ENCODE measurements at places on chromosomes 2 and 18.
A peak's percentile ranks its signal among the peaks of the same experiment; 100 is the strongest.

GRCh38 chr2:239711911-239712570, 311.2 kb upstream of the HDAC4 start:
- no peak for DNase-seq

GRCh38 chr2:239168575-239168974, 232.2 kb downstream of the HDAC4 start:
- DNase-seq = no peak

GRCh38 chr2:73033766-73034381, 37.6 kb downstream of the SFXN5 start:
- no peak for DNase-seq

GRCh38 chr2:104874230-104874629, 20.3 kb downstream of the POU3F3 start:
- no peak for DNase-seq

- no peak for DNase-seq
Observed at GRCh38 chr2:182664212-182664611, 51.8 kb upstream of the DNAJC10 start.

DNA sequence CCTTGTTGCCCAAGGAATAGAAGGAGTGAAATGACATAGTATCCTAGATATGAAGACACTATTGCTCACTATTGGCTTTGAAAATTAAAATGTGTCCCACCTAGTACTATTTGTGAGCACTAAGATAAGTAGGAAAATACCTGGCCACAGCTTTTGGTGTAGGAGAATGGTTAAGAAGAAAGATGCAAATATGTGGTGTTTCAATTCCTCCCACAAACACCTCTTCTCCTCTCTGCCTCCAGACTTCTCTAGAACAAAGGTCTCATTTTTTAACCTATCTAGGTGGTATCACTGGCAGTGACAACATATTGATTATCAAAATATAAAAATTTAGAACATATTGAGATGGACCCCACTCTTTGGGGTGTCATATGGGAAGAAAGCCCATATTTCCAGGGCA, 929.9 kb upstream of the FANCL start:
- no peak for DNase-seq

DNA sequence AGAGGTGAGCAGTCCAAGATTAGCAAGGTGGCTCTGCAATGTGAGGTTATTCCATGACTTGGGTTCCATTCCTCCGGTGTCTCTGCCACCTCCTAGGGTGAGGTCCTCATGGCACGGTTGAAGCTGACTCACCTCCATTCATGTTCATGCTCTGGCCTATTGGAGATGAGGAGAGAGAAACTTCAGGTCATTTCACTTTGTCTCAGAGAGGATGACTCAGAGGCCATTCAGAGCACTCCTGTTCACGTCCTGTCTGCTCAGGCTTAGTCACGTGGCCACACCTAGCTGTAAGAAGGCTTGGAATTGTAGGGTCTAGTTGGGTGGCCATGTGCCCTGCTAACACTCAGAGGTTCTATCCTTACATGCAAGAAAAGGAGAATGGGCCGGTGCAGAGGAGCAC, 67.5 kb upstream of the MBOAT2 start:
- DNase-seq = no peak

DNA sequence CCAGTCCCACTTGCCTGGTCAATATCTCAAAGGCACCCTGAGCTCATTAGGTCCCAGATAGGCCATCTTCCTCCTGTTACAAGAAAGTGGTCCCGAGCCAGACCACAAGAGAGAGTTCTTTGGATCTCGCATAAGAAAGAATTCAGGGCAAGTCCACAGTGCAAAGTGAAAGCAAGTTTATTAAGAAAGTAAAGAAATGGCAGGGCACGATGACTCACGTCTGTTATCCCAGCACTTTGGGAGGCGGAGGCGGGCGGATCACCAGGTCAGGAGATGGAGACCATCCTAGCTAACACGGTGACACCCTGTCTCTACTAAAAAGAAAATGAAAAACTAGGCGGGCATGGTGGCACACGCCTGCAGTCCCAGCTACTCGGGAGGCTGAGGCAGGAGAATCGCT, 10.8 kb upstream of the SMAD7 start:
- no peak for DNase-seq

- DNase-seq = no peak
Observed at GRCh38 chr2:186503827-186504606, 18.0 kb downstream of the ZC3H15 start.

DNA sequence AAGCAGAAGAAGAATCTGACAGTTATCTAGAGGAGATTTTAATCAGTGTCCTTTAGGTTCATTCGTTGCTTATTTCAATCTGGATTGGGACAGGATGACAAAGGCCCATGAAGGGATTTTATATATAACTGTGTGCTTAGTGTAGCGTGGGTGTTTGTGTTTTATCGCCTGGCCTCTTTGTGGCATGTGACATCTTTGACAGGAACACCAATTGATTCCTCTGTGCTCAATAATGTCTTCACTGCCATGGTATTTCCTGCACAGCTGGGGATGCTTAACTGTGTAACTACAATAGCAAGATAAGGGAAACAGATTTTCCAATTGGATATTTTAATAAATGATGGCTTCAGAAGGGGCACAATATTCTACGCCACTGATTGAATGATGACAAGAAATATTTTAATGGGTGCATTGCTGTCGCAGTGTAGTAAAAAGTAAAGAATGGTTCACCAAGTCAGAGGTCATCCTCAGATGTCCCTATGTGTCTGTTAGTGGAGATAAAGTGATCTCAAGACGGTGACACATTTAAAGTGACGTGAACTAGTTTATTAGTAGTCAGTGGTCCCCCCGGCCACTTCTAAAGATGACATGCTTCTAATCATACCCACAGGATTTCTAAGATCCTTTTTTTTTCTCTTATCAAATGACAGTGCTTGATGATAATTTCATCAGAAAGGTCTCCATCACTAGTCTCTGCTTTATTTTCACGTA, 160.4 kb downstream of the AGAP1 start:
- no peak for DNase-seq

GRCh38 chr2:118102433-118103082, 14.3 kb downstream of the INSIG2 start:
- DNase-seq = no peak

DNA sequence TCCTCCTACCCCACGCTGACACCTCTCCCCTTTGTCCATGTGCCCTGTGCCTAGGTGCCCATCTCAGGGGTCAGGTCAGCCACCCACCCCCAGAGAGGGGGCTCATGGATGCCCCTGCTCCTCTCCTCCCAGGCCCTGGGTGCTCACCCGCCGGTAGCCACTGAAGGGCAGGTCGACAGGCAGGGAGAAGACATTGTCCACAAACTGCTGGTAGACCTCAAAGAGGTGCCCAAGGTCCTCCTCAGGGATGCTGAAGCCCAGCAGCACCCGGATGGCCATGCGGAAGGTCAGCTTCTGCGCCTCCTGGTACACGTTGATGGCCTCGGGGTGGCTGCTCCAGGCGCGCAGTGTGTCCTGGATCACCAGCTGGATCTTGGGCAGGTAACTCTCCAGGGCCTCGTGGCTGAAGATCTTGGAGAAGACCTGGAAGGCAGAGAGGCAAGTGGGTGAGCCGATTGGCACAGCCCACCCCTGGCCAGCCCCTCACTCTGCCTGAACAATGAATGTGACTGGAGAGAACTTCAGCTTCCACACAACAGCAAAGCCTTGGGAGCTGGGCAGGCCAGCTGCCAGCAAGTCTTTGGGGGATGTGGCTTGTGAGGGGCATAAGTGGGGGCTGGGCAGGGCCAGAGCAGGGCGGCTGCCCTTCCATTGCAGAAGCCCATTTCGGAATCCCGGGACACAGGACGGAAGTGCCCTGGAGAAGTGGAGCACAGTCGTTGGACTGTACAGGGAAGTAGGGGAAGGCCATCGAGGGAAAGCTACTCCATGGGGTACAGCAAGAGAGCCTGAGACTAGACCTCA, 12.5 kb downstream of the CYP26B1 start:
- no peak for DNase-seq

DNA sequence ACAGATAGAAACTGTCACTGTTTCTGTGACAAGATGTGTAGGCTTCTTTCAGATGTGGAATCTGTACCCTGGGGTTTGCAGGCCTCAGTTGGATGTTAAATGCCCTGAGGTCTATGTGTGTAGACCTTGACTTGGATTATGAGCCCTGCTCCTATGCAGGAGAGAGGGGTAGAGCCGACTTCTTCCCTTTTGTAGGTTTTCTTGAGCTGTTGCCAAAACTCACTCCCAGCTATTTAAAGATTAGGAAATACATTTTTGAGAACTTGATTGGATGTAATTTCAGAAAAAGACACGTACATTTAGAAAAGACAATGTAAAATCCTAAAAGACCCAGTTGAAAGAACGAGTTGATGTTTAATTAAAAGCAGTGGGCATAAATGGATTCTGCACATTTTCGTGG, 374.8 kb downstream of the SLC4A3 start:
- DNase-seq = no peak

DNA sequence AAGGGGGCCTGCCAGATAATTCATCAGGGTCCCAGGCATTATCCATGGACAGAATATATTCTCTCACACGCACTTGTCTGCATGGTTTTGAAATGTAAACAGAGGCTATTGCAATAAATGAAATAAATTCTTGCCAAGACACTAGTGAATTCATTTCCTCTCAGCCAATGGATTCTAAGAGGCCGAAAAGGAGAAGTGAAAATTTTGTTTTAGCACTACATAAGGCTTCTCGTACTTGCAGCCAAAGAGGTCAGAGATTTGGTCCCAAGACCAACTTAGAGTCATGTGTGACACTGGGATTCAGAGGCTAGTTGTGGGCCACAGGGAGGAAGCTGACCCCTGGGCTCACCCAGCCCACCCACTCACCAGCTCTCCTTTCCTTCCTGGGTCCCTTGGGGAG, 184.1 kb upstream of the GLI2 start:
- no peak for DNase-seq

DNA sequence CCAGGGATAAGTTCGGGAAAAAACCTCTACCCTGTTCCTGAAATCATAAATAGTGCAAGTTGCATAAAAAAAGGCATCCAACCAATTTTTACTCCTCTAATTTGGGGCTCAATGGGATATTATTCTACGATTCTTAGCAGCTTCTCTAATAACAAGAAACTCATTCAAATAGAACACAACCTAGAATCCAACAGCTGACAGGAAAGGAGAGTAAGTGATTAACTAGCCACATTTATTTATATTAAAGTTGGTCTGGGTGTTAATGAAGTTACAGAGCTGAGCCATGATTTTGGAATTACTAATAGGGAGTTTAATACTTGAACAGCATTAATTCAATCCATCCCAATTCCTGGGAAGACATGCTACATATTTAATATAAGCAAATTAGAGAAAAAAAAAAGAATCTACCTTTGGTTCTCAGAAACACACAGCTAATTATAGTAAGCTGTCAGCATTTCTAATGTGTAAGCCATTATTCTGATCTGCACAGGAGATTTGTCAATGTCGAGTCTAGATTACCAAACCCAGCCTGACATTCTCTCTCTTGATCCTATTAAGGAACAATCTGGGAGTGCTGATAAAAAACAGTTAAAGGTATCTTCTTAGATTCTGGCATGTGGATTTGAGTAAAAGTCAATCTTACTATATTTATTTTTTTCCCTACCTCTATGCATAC, 267.7 kb downstream of the NBAS start:
- DNase-seq = no peak

- no peak for DNase-seq
Observed at GRCh38 chr2:149068225-149068995, 29.9 kb downstream of the LYPD6B start.

- DNase-seq = no peak
Observed at GRCh38 chr2:73013936-73014335, 57.6 kb downstream of the SFXN5 start.

- DNase-seq = no peak
Observed at GRCh38 chr18:58928386-58928785, 63.7 kb downstream of the ZNF532 start.

DNA sequence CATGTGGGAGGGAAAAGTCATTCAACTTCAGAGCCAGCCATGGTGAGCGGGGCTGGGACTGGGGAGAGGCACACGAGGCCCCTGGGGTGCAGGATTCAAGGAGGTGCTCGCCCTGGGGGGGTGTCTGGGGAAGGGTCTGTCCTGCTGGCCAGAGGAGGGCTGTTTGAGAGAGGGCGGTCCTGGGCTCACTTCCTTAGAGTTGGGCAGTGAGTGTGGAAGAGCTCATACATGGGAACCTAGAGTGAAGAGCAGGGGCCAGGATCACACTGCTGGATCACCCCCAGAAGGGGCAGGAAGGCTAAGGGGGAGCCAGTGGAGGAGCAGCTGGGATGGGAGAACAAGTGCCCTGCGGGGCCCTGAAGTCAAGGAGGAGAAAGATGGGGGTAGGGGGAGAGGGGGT, 6.5 kb downstream of the SH3BP4 start:
- no peak for DNase-seq

DNA sequence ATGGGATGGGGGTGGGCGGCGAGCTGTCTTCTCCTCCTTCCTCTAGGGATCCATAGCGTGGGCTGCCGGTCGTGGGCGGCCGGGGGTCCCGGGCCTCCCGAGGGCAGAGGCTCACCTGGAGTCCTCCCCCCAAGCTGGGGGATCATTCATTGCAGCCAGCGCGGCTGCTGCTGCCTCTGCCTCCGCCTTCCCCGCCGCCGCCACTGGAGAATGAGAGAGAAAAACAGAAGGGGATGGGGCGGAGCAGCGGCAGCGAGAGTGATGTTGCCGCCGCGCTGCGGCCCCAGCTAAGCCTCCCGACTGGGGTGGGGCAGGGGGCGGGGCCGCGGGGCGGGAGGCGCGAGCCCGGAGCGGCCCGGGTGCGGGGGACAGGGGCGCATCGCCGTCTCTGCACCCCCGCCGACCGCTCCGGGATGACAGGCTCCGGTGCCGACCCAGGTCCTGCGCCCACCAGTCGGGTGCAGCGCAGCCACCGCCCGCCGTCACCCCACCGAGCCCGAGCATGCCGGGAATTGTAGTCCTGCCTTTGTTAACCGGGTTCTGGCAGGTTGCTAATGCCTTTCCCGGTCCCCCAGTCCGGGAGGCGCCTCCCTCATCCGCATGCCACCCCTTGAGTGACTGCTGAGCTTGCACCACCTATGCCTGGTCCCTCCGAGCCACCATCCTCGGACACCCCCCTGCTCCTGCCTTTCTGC, at the start of gene KIF3C:
Gene KIF3C, minus strand, starts transcription at position 225 of the 695 bp plus-strand sequence. CDS start 580 bp downstream, outside the sequence.
- DNase-seq = peak; percentile 33

GRCh38 chr18:44853430-44853829, 172.7 kb downstream of the SETBP1 start:
- DNase-seq = no peak

DNA sequence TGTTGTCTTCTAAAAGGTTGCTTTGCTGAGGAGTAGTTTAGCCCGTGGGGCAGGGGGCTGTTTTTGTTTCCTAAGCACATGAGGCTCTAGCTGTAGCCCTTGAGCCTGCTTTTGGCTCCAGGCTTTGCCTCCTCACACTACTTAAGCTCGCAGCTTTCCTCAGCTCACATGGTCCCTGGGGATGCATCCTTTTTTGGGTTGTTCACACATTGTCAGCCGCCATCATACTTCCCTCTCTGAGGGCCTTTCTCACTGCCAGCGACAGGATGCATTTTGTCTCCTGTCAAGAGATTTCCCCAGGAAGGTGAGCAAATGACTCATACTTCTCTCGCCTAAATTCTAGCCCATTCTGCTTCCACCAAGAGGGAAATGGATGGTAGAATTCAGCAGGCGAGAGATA, 279.5 kb upstream of the PKDCC start:
- no peak for DNase-seq

DNA sequence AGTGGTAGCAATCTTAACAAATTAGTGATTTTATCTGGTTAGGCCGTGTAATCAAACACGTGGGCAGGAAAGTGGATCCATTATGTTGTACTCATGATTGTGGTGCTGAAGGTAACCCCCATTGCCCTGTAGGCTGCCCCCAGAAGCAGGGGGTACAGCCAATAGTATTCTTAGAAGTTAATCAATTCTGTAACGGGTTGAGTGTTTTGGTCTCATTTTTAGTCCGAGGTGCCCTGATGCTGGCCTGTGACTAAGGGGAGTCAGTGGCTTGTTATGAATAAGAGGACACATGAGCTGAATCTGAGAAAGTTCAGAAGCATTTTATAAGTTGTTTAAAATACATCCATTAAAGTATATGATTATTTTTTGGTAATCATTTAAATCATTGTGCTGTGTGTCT, 8.6 kb downstream of the EPAS1 start:
- DNase-seq = no peak
